ENCODE measurements at places on chromosomes 4 and X.

DNA sequence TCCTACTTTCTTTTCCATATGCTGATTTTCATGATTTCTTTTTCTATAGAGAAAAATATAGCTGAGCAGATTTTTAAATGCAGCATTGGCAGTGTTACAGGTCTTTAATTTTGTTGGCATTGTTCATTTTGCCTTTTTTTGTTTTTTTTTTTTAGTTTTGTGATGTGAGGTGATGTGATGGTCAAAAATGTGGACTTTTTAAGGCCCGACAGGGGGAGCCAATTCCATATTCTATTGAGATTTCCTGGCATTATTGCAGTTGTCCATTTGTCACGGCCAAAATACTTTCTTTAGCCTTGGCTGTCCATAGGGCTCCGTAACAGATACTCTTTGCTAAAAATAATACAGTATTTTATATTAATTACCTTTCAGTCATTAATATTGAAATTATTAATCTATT lies 47.8 kb downstream of the SLIT2 start:
- no peak for DNase-seq

DNA sequence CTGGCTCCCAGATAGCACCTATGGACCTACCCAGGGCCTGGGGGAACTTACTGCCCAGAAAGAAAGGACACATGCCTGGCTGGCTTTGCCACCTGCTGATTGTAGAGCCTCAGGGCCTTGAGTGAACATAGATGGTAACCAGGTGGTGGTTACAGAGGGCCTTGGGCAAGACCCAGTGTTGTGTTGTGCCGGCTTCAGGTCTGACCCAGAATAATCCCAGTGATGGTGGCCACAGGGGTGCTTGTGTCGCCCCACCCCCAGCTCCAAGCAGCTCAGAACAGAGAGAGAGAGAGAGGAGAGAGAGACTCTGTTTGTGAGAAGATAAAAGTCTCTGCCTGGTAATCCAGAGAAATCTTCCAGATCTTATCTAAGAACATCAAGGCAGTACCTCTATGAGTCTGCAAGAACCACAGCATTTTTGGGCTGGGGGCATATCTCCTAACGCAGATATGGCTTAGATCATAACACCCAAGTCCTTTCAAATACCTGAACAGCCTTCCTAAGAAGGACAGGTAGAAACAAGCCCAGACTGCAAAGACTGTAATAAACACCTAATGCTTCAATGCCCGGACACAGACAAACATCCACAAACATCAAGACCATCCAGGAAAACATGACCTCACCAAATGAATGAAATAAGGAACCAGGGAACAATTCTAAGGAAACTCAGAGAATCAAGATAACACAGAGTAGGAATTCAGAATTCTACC lies 16.3 kb upstream of the RP2 start:
- no peak for DNase-seq

DNA sequence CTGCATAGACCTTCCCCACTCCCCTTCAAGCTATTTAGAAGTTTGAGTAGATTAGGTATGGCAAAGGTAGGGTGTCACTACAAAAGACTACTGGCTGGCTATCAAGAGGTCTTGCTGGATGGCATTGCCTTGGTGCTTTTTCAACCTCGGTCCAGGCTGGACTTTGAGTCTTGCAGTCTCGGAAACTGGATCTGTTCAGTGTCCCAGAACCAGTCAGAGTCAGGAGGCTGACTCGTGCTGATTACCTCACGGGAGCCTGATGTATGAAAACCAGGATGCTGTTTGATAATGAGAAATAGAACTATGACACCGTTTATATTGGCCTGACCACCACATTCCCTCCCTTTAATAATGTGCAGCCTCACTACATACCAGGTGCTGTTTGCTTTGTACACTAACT lies 2.7 kb upstream of the PHKA1 start:
- DNase-seq = no peak

GRCh38 chr4:7812231-7812857 lies 127.3 kb downstream of the AFAP1 start:
- DNase-seq = no peak

DNA sequence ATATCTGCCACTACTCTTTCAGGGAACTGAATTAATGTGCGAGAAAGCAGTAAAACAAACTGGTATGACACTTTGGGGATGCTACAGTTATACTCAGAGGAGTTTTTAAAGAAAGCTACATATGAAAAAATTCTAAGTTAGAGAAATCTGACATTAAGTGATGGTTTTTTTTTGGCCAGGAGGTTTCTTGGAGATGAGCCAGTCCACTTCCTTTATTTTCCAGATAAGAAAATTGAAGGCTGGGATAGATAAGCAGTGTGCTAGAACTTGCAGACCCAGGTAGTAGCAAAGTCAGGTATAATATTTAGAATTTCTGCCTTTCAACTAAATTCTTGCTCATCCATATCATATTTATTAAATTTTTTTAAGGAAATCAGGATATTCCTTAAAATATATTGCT lies 106.8 kb downstream of the FAT4 start:
- DNase-seq = no peak

GRCh38 chrX:154459832-154460231 lies 1.8 kb downstream of the PLXNA3 start:
- no peak for DNase-seq

DNA sequence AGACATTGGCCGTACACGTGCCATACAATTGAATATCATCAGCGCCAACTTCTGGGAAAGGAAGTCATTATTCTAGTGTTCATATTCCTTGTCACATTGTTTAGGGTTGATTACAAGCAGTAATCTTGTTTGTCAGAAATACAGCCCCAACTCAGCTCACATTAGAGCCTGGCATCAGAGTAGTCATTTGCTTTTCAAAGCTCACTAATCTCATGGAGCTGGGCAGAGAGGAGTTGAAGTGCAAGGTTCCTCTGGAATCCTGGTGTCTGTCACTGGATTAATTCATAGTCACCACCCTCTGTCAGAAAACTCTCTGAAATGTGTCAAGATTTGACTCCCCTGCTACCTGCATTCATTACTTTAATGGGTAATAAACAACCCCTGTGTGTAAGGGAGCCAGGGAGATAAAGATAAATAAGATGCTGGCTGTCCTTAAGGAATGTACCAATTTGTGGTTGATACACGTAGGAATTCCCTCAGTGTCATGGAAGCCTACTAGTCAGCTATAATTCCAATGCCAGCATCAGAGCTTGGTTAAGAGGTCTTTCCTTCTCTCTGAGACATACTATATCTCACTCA lies 43.7 kb upstream of the S100G start:
- DNase-seq = no peak

GRCh38 chr4:169160825-169161224 lies 109.9 kb downstream of the SH3RF1 start:
- no peak for DNase-seq

- no peak for DNase-seq
Observed at GRCh38 chrX:108590496-108590895, 145.9 kb downstream of the IRS4 start.

GRCh38 chrX:8201896-8202331 lies 30.8 kb upstream of the VCX2 start:
- DNase-seq = no peak
